ENCODE measurements at places on chromosomes 1 and 21.
A peak's percentile ranks its signal among the peaks of the same experiment; 100 is the strongest.

DNA sequence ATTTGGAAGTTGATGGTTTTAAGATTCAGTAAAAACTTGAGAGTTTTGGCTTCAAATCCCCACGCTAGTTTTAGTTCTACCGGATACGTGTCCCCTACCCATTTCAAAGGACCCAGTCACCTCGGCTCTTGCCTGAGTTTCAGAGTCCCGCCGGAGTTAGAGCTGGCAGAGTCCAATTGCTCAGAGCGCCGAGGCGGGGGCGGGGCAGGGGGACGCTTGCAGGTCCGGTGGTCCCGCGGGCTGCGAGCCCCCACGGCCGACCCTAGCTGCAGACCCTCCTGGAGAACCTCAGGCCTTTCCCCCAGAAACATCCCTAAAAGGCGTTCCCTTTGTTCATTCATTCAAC is 765 bp upstream of the VPS45 start:
- peak; percentile 85 for DNase-seq

DNA sequence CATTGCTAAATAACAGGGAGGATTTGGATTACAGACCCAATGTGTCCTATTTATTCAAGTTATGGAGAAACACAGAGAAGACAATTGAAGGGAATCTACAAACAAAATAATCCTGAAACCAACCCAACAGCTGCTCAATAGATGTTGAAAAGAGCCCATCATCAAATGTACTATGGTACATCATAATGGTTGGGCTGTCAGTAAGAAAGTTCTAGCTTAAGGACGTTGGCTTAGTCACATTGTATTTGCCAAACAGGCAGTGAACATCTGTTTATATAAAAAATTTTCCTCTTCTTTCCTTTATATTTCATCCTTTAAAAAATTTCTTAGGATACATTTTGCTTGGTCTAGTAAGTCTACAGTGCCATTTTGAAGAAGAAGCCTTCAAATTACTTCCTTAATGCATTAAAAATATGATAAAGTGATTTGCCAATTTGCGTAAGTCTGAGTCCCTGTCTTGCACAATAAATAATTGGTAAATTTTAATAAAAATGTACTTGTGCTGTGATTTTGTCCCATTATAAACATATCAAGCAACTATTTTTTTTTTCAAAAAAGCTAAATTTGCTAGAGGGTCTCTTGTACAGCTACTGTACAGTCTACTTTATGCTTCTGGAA is 14.4 kb downstream of the MAP3K7CL start:
- no peak for DNase-seq

GRCh38 chr1:86477256-86477655 is 8.5 kb downstream of the CLCA1 start:
- DNase-seq, result no peak

- peak; percentile 88 for DNase-seq
Observed at GRCh38 chr1:39509360-39510009, 18.0 kb downstream of the BMP8A start.

DNA sequence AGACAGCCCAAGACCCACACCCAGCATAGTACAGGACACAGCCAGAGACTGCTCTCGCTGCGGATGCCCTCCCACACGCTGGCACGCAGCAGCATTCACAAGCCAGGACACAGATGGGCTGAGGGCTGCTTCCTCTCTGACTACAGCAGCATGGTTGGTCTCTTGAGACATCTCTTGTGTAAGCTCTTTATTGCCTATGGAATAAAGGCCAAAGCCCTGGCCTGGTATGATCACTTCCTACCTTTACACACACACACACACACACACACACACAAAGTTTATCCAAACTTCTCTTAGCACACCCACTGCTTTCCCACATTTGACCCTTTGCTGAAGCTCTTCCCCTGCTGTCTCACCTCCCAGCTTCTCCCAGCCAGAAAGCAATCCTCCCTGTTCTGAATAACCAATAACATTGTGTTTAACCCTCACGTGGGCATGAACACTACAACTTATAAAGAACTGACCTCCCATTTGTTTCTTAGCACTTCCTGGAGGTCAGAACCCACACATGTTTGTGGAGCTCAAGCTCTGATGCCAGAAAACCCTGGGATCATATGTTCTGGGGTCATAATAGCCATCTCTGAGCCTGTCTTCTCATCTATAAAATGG is 1.2 kb upstream of the LUZP1 start:
- DNase-seq, result peak; percentile 89

DNA sequence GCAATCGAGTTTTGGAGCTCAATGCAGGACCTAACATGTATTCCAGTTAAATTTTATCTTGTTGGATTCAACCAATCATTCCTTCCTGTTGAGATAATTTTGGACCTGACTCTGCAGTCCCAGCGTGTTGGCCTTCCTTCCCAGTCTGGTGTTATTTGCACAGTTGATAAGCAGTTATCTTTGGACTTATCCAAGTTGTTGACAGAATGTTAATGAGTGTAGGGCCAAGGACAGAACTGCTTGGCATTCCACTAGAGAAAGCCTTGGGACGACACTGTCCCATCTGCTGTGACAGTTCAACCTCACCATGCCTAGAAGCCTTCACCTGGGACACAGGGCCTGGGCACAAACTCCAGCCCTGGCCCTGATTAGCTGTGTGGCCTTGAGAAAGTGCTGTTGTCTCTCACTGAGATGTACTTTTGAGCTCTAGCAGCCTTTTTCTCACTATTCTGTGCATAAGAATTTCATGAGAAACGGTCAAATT is 104.1 kb upstream of the SLC25A33 start:
- no peak for DNase-seq

DNA sequence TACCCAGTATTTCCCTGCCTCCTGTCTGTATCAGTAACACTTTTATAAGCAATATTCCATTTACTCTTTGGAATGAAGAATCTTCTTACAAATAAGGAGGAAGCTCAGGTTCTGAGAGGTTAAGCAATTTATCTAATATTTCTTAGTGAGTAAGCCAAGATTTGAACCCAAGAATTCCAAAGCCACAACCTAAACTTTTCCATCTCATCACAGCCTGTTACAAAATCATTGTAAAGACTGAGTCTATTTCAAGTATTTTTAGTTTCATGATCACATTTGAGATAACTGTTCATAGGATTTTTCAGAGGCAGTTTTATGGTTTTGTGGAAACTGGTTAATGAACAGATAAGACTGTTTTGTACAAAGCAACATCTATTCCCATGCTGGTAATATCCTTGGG is 29.8 kb upstream of the HHAT start:
- DNase-seq, result no peak

- no peak for DNase-seq
Observed at GRCh38 chr1:39385067-39385988, 106.1 kb upstream of the BMP8A start.

GRCh38 chr1:186175588-186175987 is 199.5 kb downstream of the TPR start:
- DNase-seq, result no peak

- no peak for DNase-seq
Observed at GRCh38 chr1:119840745-119841144, 29.5 kb upstream of the REG4 start.

- DNase-seq, result no peak
Observed at GRCh38 chr1:114154963-114155322, 1.3 kb upstream of the SYT6 start.

DNA sequence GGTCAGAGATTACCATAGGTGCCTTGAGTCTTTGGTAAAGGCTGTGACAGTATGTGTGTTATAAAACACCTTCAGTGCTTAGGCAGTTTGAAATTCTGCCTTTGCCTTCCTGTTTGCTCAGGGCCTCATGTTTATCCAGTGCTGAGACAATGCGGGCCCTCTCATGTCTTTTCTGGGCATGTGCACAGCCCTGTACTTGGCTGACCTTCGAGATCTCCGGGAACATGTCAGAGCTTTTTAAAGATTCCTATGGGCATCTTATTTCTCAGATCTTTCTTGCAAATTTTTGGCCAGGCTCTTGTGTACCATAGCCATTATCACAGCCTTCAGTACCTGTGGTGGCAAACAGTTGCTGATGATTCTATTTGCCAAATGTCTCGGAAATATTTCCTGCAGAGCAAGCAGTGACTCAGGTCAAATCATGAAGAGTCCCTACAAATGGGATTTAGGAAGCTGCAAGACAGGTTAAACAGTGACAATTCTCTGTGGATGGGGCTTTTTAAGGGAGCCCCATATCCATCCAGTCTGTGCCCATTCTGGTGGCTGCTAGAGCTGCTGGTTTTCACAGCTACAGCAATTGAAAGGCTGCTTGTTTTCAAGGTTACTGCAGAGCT is 42.1 kb downstream of the HOOK1 start:
- no peak for DNase-seq

GRCh38 chr1:161119092-161119903 is 1.4 kb downstream of the NIT1 start:
- no peak for DNase-seq

DNA sequence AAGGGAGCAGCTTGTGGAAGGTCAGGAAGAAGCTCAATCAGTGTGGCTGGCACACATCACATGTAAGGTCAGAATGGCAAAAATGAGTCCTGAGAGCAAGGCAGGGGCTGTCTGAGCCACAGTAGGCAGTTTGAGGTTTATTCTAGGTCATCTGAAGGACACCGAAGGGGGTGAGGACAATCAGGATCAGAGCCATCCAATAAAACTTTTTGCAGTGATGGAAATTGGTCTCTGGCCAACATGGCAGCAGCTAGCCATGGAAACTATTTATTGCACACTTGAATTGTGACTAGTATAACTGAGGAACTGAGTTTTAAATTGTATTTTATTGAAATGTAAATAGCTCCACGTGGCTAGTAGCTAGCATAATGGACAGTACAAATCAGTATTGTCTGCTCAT is 97.0 kb upstream of the CACNA1E start:
- DNase-seq, result no peak

DNA sequence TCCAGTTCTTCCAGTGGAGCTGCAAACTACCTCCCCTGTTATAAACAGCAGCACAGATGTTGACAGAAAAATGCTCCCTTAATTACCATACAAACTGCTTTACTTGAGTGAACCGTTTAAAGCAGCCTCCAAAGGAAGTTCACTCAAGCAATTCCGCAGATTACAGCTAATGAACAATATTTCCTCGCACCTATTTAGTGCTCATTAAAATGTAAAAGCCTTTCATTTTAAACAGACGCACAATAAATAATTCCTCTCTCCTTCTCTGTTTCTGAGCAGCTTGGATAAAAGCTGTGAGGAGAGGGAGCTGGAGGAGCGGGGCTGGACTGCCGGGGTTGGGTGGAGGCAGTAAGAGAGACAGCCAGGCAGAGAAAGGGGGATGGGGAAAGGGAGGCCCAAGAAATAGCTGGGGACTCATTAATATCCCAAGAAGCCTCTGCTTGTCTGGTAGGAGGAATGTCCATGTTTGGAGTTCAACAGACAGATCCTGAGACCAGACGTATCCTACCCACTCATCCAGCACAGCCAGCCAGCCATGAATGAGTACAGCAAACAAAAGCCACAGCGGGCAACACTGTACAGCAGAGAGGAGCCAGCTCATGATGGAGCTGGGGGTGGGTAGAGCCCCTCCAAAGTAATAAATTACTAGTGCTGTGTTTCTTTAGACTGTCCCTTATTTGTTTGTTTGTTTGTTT is 227.7 kb downstream of the GPATCH2 start:
- no peak for DNase-seq

DNA sequence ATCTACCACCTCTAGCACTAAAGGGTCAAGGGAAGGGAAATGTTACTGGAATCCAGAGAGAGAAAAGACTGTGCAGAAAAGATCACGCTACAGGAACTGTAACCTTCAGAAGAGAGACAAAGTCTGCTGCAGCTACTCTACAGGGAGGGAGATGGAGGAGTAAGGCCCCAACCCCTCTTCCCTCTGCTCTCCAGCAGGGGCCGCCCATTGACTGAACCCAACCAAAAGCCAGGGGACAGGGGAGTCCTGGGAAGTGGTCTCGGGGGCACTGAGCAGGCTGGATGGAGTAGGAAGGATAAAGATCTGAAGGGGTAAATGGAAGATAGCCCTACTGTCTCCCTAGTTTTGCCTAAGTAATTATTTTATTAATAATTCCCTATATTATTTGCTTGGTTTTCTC is 72.8 kb upstream of the NR5A2 start:
- DNase-seq, result peak; percentile 34

- DNase-seq, result no peak
Observed at GRCh38 chr1:74629283-74629682, 44.3 kb downstream of the ERICH3 start.

DNA sequence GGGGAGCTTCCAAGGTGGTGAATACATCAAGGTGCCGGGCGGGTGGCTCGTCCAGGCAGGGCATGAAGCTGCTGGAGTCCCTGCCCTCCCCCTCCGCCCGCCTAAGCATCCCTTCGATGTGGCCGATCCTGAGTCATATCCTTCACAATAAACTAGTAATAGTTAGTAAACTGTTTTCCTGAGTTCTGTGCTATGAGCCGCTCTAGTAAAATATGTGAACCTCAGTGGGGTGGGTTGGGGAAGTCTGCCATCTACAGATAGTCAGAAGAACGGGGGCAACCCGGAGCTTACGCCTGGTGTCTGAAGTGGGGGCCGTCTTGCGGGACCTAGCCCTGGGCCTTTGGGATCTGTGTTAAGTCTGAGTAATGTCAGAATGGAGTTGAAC is 21.6 kb downstream of the C2CD2 start:
- peak; percentile 51 for DNase-seq

GRCh38 chr1:18534810-18535205 is 54.1 kb downstream of the KLHDC7A start:
- no peak for DNase-seq

DNA sequence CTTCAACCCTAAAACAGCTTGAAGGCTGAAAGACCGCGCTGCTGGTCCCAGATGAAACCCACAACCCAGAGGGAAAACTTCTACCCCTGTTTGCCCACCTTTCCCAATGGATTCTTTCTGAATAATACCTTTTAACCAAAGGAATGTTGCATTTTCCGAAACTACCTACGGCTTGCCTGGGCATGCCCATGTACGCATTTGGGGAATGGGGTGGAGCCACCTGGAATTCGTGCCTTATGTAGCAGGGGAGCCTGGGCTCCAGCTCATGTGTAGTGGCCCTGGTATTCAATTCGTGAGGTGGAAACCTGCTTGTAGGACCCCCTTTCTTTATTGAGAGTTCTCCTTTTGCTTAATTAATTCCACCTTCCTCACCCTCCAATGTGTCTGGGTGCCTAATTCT is 256.6 kb upstream of the RGS18 start:
- DNase-seq, result no peak

DNA sequence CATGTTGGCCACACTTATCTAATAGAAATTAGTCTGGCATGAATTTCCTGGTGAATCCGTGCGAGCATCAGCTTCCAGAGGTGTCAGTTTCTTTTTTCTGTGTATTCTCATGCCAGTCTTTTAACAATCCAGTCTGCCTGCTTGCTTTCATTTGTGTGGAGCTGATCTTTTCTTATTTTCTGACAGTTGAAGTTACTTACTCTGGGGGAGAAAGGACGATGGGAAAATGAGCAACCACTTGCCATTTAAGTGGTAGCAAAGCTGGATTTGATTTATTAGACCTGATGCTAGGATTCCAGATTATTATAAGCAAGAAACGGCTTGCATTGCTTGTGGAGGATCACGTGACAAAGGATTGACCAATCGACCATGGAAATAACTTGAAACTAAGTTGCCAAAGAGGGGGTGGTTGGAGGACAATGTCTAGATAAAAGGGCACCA is 24.3 kb upstream of the APP start:
- no peak for DNase-seq
